ENCODE measurements at places on chromosomes 2 and 18.

DNA sequence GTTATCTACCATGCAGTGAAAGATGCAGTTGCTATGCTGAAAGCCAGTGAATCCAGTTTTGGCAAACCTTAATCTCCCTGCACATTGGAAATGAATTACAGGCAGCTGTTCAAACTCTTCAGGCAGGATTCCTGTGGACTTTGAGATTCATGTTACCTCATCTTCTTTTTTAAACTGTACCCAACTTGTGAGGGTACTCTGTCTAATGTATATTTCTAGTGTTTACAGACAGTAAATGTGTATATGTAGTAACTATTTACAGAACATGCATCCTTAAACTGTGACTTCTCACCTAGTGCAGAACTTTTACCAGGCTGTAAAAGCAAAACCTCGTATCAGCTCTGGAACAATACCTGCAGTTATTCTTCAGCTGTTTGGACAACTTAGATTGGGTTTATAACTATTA, 50.9 kb downstream of the KDM3A start:
- DNase-seq = no peak

DNA sequence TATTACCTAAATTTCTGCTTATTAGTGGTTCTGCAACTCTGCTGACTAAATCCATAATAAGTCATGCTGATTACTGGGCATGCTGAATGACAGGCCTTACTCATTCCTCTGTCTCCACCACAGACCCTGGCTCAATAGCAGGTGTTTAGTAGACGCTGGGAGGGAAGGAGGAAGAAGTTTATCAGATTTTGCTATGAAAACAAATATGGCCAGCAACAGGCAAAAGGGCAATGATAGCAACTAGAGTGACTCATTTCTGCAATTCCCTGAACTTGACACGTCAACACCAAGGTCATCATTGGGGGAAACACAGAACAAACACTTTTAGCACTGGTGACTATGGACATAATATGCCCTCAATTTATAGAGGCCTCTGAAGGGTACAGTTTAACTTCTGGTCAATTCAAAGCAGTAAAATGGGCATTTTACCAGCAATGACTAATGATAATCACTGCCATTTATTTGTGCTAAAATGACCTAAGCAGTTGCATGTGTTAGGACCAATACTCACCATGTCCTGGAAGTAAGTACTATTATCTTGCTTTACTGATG, 35.2 kb downstream of the TMEM163 start:
- DNase-seq = no peak

DNA sequence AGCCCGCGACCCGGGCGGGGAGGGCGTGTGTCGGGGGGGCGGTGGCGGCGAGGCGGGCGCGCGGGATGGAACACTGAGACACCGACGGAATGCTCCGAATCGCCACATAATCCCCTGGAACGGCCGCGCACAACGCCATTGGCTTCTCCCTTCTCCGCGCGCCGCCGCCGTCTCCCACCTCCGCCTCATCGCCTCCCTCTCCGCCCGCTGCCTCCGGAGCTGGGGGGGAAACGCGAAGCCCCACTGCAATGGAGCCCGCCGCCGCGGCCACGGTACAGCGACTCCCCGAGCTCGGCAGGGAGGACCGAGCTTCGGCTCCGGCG, at the start of gene PHLPP1:
PHLPP1 (plus strand) TSS at position 106 of the 323 bp plus-strand sequence; CDS start at position 249, 143 bp downstream.
- no peak for DNase-seq

DNA sequence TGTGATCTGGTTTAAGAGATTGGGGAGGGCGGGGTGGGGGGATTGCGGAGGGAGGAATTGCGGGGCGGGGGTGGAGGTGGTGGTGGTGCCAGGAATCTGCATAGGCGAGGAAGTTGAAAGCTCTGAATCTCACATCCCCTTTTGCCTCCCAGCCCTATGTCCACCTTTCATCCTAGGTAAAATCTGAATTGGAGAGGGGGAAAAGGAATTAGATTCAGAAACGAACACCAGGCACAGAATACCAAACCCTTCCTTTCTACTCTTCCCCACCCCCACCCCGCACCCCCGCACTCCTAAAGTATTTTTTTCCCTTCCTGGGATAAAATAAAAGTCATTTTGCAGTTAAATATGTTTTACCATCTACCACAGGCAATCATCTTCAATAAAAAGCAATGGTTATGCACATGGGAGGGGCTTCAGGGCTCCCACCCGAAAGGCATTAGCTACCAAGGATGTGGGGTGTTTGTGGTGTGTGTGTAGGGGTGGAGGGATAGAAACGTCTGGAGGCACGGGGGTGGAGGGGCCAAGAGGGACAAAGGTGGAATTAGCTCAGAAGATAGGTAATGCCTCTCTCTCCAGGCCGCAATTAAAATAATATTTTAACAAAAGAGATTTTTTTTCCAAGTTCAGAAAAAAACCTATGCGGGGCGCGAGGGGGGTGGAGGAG, 1.8 kb downstream of the IGFBP5 start:
- DNase-seq = no peak

- DNase-seq = no peak
These were observed 5.4 kb upstream of the ZAP70 start for GRCh38 chr2:97708048-97708380.

GRCh38 chr2:2825062-2825461, 494.0 kb upstream of the MYT1L start:
- DNase-seq = no peak

DNA sequence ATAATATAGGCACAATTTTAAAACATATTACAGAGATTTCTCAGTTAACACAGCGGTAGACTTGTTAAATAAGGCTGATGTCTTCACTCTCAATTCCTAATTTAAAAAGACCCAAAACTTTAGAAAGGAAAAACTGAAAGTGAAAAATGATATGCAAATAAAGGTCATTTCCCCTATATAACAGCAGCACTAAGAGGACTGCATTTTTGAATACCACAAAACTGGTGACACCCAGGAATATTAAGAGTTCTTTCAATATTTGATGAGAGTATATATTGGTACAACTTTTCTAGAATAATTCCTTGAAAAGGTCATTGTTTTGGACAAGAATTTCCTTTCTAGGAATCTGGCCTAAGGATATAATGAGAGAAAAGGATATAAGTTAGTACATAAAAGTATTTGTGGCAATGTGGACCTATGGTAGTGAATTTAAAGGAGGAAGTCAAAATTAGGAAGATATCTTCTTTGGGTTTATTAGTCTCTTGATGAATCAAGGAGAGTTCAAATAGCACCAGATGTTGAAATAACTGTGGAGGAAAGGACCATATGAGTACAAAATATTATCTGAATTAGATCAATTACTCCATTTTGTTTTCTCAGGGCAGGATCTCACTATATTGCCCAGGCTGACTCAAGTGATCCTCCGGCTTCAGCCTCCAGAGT, 70.3 kb downstream of the TMEM237 start:
- no peak for DNase-seq

DNA sequence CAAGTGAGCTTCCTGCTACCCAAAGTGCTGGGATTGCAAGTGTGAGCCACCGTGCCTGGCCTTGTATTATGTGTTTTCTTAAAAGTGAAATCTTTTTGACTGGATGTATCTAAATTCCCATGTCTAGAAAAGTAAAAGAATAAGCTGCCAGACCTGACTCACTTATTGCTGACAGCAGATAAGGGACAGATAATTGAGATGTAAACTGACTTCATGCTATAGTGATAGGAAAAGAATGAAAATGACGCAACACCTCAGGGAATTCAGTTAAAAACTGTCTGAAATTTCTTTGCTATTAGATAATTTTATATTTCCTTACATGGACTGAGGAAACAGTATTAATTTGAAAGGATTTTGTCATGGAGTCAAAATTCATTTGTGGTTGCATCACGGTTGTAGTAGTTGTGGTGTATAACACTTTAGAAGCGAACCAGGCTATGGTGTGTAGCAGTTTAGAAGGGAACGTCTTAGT, 19.4 kb downstream of the TTC27 start:
- DNase-seq = no peak

DNA sequence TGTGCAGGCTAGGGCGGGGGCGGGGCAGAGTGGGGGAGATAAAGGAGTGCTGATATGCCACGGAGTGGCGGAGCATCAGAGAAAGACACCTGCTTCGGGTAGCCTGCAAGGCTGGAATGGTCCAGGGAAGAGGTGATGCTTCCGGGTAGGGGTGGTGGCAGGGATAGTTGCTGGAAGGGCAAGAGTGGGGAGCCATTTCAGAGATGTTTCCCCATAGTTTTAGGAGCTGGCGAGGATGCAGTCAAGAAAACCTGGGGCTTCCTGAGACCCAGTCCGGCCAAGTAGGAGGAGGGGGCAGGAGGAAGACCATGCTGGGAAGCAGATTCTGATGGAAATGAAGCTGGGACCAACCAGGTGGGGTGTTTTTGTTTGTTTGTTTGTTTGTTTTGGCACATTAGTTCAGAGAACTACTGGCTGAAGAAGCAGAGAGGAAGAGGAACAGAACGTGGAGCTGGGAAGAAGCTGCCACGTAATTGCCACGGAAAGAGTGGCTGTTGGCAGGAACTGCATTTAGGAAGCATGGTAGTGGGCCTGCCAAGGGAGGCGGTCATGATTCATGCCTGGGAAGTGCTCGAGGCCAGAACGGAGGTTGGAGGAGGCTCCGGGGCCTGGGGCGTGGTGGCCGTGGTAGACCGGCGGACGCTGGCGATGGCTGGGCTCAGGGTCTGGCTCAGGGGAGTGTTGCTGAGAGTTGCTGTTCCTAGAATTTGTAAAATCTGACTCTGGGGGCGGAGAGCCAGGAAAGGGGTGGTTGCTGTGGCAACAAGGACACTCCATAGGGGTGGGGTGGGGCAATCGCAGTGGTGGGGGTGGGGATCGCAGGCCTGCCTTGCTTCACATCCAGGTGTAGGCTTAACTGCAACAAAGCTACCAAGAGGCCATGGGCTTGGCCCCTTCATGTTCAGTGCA, 8.6 kb upstream of the INPP5D start:
- no peak for DNase-seq

GRCh38 chr2:41972819-41973218, 75.0 kb upstream of the PKDCC start:
- no peak for DNase-seq

- DNase-seq = no peak
These were observed 412.8 kb downstream of the CMPK2 start for GRCh38 chr2:6452702-6453481.

GRCh38 chr18:4060427-4061281, 394.5 kb downstream of the DLGAP1 start:
- DNase-seq = no peak

DNA sequence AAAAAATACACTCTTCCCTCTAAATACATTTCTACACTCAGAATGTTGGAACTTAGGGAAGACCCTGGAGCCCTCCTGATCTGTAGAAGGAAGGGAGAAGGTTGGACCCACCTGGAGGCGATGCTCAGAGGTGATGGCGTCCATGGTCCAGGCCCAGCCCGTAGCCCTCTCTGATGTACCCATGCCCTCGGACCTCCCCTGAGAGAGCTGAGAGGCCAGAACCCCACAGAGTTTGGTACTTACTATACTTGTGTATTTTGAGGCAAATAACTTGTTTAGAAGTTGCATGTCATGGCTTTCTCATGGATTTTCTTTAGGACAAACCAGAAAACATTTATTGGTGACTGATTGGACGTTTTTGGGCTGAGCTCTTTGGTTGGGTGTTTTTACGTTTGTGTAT, 10.5 kb downstream of the CTDP1 start:
- DNase-seq = no peak

GRCh38 chr18:22828171-22828570, 105.0 kb upstream of the RBBP8 start:
- DNase-seq = no peak

DNA sequence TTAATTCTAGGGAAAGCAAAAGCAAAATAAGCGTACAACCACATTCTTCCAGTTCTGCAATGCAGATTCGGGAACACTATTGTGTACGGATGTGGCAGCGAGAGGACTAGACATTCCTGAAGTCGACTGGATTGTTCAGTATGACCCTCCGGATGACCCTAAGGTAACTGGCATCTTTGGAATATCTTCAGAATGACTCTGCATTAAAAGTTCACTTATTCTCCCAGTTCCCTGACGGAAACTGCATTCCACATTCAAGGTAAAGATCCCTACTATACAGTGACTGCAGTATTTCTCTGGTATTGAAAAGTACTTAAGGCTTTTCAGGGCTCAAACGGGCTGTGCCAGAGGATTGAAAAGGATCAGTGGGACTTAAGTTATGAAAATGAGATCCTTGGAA, 10.9 kb downstream of the DDX18 start:
- DNase-seq = no peak

DNA sequence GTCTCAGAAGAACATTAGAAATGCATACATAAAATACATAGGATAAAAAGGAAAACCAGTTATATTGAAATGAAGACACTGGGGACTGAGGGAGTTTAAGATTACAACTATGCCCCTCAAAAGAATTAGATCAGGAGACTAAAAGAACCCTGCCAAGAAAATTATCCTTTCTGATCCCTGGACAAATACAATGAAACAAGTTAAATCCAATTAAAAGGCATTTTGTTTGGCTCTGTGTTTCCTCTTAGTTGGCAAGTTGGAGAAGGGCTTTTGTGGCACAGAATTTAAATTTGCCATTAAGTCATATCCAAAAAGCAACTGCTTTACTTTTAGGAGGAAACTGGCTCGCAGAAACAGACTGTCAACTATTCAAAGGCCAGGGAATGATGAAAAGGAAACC, 99.1 kb upstream of the CD302 start:
- DNase-seq = no peak

- no peak for DNase-seq
These were observed 679.5 kb downstream of the KCNJ3 start for GRCh38 chr2:155377931-155378444.

DNA sequence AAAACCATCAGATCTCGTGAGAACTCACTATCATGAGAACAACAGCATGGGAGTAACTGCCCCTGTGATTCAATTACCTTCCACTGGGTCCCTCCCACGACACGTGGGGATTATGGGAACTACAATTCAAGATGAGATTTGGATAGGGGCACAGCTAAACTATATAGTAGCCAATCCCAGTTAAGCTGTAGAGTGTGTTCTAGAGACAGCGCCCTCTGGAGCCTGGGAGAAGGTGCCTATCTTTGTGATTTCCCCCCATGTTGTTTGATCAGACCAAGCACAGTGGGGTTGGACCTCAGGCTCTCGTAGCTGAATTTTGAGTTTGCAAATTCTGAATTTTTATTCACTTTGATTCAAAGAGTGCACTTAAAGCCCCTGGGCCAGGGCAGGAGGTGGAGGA, 108.2 kb upstream of the TWIST2 start:
- DNase-seq = no peak

Measured in stimulated activated CD8-positive, alpha-beta memory T cell treated with anti-CD3 and anti-CD28 coated beads, Interleukin-15, amount 100 ng/mL, for 48 hours (primary cell).